Jurkat, Clone E6-1 (cell line): ENCODE measurements at places on chromosomes 6 and 20.
A peak's percentile ranks its signal among the peaks of the same experiment; 100 is the strongest.

- no peak for DNase-seq
These were observed 324.2 kb downstream of the TPBG start for GRCh38 chr6:82687855-82688254.

DNA sequence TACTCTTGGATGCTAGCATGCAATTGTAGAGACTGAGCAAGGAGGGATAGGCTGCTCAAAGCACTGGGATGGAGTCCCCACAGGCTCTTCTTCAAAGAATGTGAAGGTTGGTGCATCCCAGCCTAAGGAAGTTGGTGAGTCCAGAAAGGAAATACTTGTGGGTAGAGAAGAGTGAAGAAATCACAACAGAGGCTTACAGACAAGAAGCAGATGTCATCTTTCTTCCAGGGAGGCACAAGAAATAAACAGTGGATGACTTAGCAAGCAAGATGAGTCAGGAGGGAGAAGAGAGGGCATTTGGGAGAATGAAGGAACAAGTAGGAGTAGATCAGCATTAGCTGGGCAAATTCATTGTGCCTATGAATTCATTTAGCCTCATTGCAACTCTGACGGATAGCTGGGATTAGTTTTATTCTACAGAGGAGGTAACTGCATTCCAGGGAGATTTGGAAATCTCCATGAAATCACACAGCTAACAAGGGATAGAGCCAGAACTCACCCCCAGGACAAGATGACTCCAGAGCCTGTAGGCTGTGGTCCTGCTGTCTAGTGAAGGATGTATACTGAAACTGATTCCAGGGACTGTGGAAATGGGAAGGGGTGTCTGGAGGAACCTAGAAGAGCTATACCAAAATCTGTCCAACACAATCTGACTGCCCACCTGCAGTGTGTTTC lies 125.8 kb upstream of the SPTLC3 start:
- DNase-seq, result no peak

- DNase-seq, result no peak
These were observed 91.9 kb downstream of the FAM217A start for GRCh38 chr6:3987053-3987452.

- no peak for DNase-seq
These were observed 21.7 kb downstream of the MYB start for GRCh38 chr6:135202836-135203235.

- no peak for DNase-seq
These were observed 42.1 kb downstream of the FAXC start for GRCh38 chr6:99307295-99307907.

- DNase-seq, result peak; percentile 54
These were observed 15.0 kb upstream of the DTNBP1 start for GRCh38 chr6:15677822-15678221.

- DNase-seq, result no peak
These were observed 295.5 kb upstream of the PRDM1 start for GRCh38 chr6:105790635-105791034.

GRCh38 chr20:58043236-58044140 lies 185.0 kb downstream of the ANKRD60 start:
- DNase-seq, result no peak

GRCh38 chr20:50838707-50839385 lies 44.0 kb downstream of the BCAS4 start:
- DNase-seq, result no peak

DNA sequence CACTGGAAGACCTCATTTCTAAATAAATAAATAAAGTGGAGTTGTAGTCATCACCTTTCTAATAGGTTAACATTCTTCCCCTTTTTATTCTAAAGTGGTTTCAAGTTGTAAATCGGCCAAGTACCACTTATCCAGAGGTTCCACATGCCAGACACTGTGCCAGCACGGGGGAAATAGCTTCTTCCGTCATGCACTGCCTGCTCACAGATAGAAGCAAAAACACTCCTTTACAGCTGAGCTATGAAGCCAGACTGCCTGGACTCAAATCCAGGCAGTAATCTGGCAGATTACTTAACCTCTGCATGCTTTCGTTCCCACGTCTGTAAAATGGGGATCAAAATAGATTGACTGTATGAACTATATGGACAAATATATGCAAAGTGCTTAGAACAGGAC lies 17.2 kb upstream of the SCML4 start:
- no peak for DNase-seq

DNA sequence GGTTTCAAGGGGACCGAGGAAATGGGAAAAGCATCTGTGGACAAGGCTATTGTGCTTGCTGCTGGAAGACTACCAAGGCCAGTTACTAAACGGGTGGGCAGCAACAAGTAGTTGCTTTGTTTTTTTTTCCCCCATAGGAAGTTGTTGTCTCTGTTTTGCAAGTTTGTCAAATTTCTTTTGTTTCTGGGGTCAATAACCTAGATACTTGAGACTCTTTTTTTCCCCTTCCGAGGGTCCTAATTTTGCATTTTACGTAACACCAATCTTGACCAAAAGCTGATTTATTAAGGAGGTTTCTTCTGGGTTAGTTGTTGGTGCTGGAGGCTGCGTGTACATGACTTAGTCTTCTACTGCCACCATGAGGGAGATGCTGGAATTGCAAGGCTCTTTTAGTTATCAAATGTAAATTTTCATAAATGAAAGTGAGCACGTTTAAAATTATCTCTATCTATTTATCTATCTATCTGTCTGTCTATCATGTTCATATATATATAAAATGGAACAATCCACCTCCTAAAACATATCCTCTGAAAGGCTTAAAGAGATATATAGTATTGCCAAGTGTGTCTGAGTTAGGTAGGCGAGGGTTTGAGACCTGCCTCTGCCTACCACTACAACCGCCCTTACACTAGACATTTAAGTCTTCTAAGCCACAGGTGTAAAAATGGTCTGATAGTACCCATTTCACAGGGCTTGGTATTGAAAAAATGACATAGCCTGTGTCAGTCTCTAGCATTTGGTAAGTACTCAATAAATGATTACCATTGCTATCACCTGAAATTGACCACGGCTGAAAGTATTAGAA lies 60.2 kb downstream of the GCLC start:
- peak; percentile 83 for DNase-seq

- no peak for DNase-seq
These were observed 65.5 kb upstream of the GCM1 start for GRCh38 chr6:53214172-53214571.

GRCh38 chr6:108946695-108947094 lies 98.5 kb downstream of the ARMC2 start:
- DNase-seq, result no peak
